ENCODE measurements at places on chromosomes 4 and X.
A peak's percentile ranks its signal among the peaks of the same experiment; 100 is the strongest.

- DNase-seq: no peak
Measured at GRCh38 chr4:102667001-102667400, 93.8 kb downstream of the MANBA start.

DNA sequence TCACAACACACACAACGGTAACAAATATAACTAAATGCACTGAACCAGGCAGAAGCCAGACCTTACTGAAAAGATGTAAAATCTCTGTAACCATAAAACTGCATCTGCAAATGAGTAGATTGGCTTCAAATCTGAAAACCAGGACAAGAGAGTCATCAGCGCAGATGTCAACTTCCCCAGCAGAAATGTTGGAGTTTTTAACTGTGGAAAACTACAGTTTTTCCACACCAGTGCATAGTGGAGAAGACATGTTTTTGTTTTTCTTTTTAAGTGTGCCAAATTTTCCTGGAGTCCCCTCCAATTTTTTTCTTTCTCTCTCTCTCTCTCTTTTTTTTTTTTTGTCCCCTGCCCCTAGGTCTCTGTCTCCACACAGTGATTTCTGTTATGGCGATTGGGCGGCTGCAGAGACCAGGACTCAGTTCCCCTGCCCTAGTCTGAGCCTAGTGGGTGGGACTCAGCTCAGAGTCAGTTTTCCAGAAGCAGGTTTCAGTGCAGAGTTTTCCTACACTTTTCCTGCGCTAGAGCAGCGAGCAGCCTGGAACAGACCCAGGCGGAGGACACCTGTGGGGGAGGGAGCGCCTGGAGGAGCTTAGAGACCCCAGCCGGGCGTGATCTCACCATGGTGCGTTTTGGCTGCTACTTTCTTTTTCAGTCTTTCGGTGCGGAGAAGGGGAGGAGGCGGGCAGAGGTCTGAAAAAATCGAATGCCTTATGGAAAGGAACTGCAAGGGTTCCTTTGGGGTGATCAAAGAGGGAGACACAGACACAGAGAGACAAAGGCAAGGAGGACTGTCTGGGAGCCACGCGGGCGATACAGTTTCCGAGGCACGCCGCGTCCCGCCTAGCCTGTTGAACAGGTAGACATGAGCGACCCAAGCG, at the start of gene GUCY1A1:
TSS of gene GUCY1A1 (plus strand) at position 505 of the 878 bp plus-strand sequence. CDS start 30,020 bp downstream, outside the sequence.
- peak; percentile 4 for DNase-seq

- DNase-seq: no peak
Measured at GRCh38 chrX:153310901-153311300, 10.7 kb downstream of the PNMA6F start.

DNA sequence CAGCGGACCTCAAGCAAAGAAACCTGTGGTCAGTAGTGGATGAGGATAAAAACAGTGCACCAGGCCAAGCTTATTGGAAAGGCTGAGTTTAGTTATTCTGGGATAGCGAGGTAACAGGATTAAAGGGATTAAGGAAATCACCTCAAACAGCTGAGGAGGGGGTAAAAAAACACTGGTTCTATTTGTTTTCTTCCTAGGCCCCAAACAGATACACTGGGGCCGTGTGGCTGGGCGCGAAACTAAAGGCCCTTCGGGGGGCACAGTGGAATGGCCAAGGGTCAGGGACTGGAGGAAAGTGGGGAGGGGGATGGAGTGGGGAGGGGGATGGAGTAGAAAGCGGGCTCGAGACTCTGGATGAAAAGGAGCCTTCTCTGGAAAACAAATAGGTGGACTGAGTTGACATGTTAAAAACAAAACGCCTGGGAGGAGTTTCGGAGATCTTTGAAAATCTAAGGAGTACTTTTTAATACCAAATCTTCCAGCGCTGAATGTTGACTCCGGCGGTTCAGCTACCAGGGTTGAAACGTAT, 2.9 kb downstream of the SOX3 start:
- no peak for DNase-seq

DNA sequence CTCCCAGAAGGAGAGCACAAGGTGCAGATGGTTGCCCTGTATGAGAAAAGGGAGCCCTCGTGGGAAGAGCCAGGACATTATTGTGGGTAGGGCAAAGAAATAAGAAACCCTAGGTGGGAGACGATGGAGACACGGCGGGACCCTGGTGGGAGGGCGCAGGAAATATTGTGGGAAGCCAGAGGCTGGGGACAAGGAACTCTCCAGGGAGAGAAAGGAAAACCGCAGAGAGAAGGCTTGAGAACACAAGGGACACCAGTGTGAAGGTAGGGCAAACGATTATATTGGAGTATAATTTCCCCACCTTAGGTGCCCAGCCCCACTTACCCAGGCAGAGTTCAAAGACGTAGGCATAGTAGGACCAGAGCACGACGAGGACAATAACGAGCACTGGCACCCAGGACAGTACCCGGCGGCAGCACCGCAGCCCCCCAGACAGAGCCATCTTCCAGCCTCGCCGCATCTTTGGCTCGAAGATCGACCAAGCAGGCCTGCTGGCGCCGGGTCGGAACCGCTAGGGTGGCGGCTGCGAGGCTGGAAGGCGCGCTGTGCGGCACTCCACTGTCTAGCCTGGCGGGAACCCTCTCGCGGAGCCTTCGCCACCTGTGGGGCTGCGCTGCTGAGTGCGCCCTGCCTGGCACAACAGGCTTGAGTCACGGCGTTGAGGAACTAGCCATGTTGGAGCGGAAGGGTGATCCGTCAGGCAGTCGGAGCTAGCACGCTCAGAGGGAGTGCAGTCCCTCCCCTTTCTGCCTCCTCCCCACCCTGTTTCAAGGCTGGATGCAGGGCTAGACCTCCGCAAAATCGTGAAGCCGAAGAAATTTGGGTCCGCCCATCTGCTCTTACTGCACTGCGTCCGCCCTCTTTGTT, at the start of gene ZDHHC15:
TSS of gene ZDHHC15 (minus strand) at position 473 of the 867 bp plus-strand sequence. CDS start at position 460, 13 bp downstream.
- peak; percentile 64 for DNase-seq

GRCh38 chr4:36138220-36138619, 106.1 kb downstream of the ARAP2 start:
- no peak for DNase-seq

GRCh38 chr4:6548201-6548881, 26.6 kb upstream of the MAN2B2 start:
- no peak for DNase-seq
